ENCODE measurements at places on chromosomes 7 and 10.
A peak's percentile ranks its signal among the peaks of the same experiment; 100 is the strongest.

DNA sequence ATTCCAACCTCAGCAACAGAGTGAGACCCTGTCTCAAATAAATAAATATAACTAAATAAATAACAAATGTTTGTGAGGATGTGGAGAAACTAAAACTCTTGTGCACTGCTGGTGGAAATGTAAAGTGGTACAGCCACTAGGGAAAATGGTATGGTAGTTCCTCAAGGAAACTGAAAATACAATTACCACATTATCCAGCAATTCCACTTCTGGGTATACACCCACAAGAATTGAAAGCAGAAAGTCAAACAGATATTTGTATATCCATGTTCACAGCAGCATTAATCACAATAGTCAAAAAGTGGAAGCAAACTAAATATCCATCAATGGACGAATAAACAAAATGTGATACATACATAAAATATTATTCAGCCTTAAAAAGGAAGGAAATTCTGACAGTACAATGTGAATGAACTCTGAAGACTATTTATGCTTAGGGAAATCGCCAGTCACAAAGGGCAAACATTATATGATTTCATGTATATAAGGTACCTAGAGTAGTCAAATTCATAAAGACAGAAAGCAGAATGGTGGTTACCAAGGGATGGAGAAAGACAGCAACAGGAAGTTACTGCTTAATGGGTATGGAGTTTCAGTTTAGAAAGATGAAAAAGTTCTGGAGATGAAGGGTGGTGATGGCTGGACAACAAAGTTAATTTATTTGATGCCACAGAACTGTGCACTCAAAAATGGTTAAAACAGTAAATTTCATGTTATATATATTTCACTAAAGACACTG is 9.8 kb downstream of the ARHGAP12 start:
- DNase-seq: no peak

- DNase-seq: no peak
Observed at GRCh38 chr10:125333209-125333591, 172.8 kb upstream of the CTBP2 start.

- DNase-seq: no peak
Observed at GRCh38 chr7:130274296-130274695, 7.6 kb downstream of the CPA2 start.

- DNase-seq: peak; percentile 22
Observed at GRCh38 chr7:22488643-22489462, 11.1 kb downstream of the STEAP1B start.

DNA sequence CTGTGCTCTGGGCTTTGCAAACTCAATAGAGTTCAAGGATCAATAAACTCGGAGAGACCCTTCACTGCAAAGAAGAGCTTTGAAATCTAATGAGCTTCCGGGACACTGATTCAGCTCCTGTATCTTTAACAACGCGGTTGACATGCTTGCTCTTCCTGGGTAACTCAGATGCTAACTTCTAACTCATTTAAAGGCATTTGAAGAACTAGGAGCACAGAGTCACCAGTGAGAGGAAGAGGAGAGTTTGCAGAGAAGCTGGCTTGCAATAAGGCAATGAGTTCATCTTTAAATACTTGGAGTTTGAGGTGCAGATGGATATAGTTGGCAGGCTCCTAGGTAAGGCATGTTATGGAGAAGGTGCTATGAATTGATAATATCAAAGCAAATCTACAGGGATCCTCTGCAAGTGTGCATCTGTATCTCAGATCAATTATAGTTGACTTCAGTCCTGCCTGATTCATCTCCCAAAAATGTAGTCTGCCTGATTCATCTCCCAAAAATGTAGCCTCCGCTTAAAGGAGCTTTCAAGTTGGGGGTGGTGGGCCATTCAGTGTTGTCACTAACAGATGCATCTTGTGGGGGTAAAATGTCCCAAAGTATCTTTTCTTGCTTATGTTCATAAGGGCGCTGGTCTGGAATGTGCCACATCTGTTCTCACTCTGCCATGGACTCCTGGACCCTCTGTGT is 182.5 kb upstream of the PRSS58 start:
- DNase-seq: no peak

All from activated T-helper 1 cell treated with Interleukin-2 at 50 U/mL for 16 hours (primary cell).